ENCODE measurements at places on chromosomes 11 and 22.

- no peak for DNase-seq
Measured at GRCh38 chr22:23104187-23104971, 34.1 kb downstream of the GNAZ start.

GRCh38 chr22:47169801-47170140 lies 407.3 kb downstream of the TBC1D22A start:
- no peak for DNase-seq

DNA sequence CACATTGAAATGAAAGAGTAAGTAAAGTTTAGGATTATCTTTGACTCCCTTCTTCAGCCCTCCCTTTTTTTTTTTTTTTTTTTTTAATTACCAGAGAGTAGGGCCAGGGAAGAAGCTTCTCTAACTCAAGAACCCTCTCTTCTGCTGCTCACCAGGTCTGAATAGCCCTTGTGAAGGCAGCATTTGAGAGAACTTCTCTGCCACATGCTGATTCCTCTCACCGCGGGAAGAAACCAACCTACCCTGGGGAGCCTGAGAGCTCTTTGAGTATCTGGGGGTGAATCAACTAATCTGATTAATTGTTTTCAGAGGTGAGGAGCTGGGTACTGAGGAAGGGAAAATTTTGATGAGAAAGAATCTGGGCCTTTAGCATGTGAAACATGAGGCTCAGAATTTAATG lies 434.5 kb upstream of the CCDC90B start:
- DNase-seq = no peak

DNA sequence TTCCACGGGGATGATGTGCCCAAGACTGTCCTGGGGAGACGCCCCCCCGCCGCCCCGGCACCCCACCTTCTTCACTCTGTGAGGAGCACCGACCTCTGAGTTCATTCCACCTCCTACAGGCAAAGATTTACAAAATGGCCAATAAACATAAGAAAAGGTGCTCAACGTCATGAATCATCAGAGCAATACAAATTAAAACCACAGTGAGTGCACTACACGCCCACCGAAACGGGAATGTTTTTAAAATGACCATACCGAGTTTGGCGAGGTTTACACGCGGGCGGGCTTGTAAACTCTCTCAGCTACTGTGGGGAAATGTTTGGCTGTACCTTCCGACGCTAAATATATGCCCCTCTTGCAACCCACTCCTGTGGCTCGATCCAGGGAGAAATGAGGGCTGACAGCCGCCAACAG lies 7.9 kb downstream of the NPTXR start:
- no peak for DNase-seq

- no peak for DNase-seq
Measured at GRCh38 chr11:86370922-86371594, 3.6 kb upstream of the CCDC81 start.

DNA sequence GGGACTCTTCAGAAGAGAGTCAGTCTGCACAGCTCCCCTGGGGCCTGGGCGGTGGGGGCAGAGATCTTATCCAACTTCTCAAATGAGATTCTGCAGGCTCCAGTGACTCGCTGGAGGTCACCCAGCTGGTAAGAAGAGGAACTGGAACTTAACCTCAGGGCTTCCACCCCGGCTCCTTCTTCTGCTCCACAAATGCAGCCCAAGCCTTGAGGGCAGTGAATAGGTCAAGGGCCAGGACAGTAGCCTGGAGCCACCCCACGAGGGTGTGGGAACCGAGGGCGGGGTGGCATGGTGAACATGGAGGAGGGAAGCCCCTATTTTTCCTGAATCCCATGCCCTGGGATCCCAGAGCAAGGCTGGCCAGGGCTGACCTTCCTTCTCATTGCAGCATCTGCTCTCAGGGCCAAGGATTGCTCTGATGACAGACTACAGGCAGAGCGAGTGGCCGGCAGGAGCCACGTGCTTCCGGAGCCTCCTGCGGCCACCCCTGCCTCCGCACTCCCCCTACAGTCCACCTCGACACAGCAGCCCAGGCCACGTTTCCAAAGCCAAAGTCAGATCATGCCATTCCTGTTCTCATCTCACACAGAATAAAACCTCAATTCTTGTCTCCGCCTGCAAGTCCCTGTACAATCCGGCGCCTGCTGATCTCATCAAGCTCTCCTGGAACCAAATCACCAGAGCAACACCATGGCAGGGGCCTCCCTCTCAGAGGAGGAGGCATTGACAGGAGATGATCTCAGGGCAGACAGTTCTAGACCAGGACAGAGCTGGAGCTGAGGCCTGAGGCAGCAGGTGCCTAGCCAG lies 21.1 kb upstream of the UPK3A start:
- peak; percentile 83 for DNase-seq

- DNase-seq = no peak
Measured at GRCh38 chr11:130452176-130452575, 3.7 kb downstream of the ADAMTS15 start.

GRCh38 chr11:45801723-45802315 lies 3.1 kb upstream of the SLC35C1 start:
- DNase-seq = no peak

DNA sequence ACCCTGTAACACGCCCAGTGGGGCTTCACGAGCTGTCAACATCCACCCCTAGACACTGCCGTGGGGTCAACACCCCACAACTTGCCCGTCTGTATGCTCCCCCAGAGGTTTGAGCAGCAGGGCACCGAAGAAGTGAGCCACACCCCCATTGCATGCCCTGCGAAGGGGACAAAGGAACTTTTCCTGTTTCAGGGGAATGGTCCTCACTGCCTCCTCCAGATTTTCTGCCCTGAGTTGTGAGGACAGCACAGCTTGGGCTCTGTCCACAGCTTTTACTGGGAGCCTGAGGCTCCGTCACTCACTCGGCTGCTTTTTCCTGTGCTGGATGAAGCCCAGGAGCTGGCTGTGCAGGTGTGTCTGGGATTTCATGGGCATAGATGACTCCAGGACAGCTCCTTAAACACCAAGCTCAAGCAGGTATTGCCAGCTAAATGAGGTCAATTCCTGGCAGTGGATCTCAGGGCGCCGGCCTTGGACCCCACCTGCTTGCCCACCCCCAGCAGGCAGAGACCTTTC lies 40.2 kb upstream of the CCDC188 start:
- no peak for DNase-seq

GRCh38 chr22:50292643-50293440 lies 14.6 kb downstream of the PLXNB2 start:
- DNase-seq = no peak

- DNase-seq = no peak
Measured at GRCh38 chr11:102007567-102008437, 39.4 kb upstream of the CFAP300 start.

GRCh38 chr11:72146625-72147024 lies 11.1 kb downstream of the FOLR3 start:
- no peak for DNase-seq

GRCh38 chr11:61657566-61658290 lies 22.5 kb upstream of the DAGLA start:
- no peak for DNase-seq

- DNase-seq = peak; percentile 80
Measured at GRCh38 chr11:60891103-60891741, 15.2 kb downstream of the PRPF19 start.

- no peak for DNase-seq
Measured at GRCh38 chr11:75233754-75234172, 6.8 kb upstream of the TPBGL start.

GRCh38 chr11:10293423-10294289 lies at the start of gene SBF2:
Gene SBF2, minus strand, starts transcription at chr11:10294219. Its CDS starts 150 bp downstream, at chr11:10294069.
- peak; percentile 95 for DNase-seq
